ENCODE measurements at places on chromosomes 6 and 20. TPM values are rescaled to one million over a fixed set of nuclear protein-coding genes. Genes with fewer than 3 reads are reported as not detected.

GRCh38 chr6:115631028-115631427 lies 429.7 kb downstream of the FRK start:
- H3K36me3 ChIP-seq: no peaks in the 10 kb centered on the region
- no peak for DNase-seq
- no peaks in the 10 kb centered on the region for H3K4me1 ChIP-seq
- no peak overlapping the region for H3K27ac ChIP-seq
- no peaks in the 10 kb centered on the region for H3K27me3 ChIP-seq

DNA sequence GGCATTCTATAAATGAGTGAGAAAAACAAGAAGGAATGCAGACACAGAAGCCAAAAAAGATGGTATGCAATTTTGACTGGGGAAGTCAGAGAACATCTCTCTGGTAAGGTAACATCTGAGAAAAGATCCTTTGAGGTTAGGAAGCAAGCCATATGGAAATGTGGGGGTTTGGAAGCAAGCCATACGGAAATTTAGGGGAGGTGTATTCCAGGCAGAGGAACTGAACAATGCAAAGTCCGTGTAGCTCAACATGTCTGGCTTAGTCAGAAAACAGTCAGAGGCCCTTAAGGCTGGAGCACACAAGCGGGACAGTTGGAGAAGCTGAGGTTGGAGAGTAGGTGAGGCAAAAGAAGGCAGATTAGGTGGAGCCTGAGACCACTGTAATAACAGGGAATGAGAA lies 35.3 kb downstream of the RALGAPA2 start:
- H3K36me3 ChIP-seq: peaks cover 3% of the 10 kb centered on the region
- H3K4me1 ChIP-seq: peaks cover 7% of the 10 kb centered on the region
- H3K27ac ChIP-seq: no peak overlapping the region
- H3K4me3 ChIP-seq: no peak overlapping the region
- no peaks in the 10 kb centered on the region for H3K27me3 ChIP-seq
- no peak for DNase-seq

DNA sequence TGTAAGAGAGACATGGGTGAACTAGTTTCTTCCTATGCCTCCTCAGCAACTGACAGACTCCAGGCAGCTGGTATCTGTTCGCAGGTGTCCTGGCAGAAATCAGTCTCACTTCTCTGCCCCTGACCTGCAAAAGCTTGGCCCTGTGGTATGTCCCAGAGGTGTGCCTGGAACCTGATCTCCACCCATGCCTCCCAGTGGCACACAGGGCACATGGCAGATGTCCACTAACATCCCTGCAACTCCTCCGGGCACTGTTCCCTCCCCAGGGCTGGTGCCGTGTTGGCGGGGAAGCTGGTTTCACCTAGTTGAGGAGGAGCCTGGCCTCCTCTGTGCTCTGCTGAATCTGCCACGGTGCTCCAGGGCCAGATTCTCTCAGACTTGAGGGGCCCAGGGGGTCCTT lies 123.3 kb upstream of the GGTLC1 start:
- H3K27me3 ChIP-seq: no peaks in the 10 kb centered on the region
- H3K4me1 ChIP-seq: peaks cover 5% of the 10 kb centered on the region
- no peak overlapping the region for H3K27ac ChIP-seq
- H3K36me3 ChIP-seq: no peaks in the 10 kb centered on the region
- H3K4me3 ChIP-seq: no peak overlapping the region
- no peak for DNase-seq

- no peak for DNase-seq
- peaks cover 31% of the 10 kb centered on the region for H3K4me1 ChIP-seq
- H3K27ac ChIP-seq: no peak overlapping the region
- no peaks in the 10 kb centered on the region for H3K27me3 ChIP-seq
Measured at GRCh38 chr6:4844108-4844507, 67.9 kb downstream of the CDYL start.

- peaks cover 62% of the 10 kb centered on the region for H3K4me1 ChIP-seq
- H3K27me3 ChIP-seq: no peaks in the 10 kb centered on the region
- peak overlapping the region; percentile 89 for H3K4me3 ChIP-seq
- no peak for DNase-seq
Measured at GRCh38 chr6:16712931-16713484, 48.3 kb downstream of the ATXN1 start.

GRCh38 chr6:81769824-81770223 lies 17.3 kb upstream of the TENT5A start:
- peaks cover 25% of the 10 kb centered on the region for H3K27me3 ChIP-seq
- H3K27ac ChIP-seq: no peak overlapping the region
- no peak for DNase-seq
- H3K4me1 ChIP-seq: peaks cover 9% of the 10 kb centered on the region

DNA sequence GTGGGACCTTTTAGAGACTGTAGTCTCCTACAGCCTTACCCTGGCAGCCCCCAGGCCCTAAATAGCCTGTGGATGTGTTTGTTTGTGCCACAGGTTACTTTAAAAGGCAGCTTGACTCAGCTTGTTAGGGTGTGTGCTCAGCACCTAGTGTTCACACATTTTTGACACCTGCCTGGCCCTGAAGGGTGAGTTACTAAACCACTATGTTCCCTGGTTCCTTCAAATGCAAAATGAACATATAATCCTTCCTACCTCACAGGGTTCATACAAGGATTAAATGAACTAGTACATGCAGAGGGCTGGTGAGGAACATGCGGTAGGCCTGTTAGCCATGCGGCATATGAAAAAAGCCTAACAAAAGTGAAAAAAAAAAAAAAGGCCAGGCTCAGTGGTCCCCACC lies 14.9 kb upstream of the TFAP2C start:
- H3K4me3 ChIP-seq: no peak overlapping the region
- H3K4me1 ChIP-seq: no peaks in the 10 kb centered on the region
- no peaks in the 10 kb centered on the region for H3K27me3 ChIP-seq
- no peaks in the 10 kb centered on the region for H3K36me3 ChIP-seq
- no peak for DNase-seq
- H3K27ac ChIP-seq: no peak overlapping the region

- no peak overlapping the region for H3K4me3 ChIP-seq
- H3K27me3 ChIP-seq: no peaks in the 10 kb centered on the region
- H3K36me3 ChIP-seq: no peaks in the 10 kb centered on the region
- DNase-seq: no peak
- no peaks in the 10 kb centered on the region for H3K4me1 ChIP-seq
- no peak overlapping the region for H3K27ac ChIP-seq
Measured at GRCh38 chr20:41398408-41398807, 31.8 kb upstream of the EMILIN3 start.

SLPI gene
- total RNA-seq: not detected

GNAS-AS1 gene
- total RNA-seq: 2.5 TPM

GHRH gene
- total RNA-seq: not detected

ARFGEF3 gene
- 0.76 TPM for total RNA-seq

NHLRC1 gene
- total RNA-seq: 0.14 TPM
